IMR-90 (cell line): ENCODE measurements at places on chromosomes 7 and 10.

- no peak for DNase-seq
These were observed 128.7 kb upstream of the UNC5B start for GRCh38 chr10:71083716-71083975.

- peak; percentile 97 for DNase-seq
These were observed 59.1 kb downstream of the ZNF365 start for GRCh38 chr10:62433181-62433692.

DNA sequence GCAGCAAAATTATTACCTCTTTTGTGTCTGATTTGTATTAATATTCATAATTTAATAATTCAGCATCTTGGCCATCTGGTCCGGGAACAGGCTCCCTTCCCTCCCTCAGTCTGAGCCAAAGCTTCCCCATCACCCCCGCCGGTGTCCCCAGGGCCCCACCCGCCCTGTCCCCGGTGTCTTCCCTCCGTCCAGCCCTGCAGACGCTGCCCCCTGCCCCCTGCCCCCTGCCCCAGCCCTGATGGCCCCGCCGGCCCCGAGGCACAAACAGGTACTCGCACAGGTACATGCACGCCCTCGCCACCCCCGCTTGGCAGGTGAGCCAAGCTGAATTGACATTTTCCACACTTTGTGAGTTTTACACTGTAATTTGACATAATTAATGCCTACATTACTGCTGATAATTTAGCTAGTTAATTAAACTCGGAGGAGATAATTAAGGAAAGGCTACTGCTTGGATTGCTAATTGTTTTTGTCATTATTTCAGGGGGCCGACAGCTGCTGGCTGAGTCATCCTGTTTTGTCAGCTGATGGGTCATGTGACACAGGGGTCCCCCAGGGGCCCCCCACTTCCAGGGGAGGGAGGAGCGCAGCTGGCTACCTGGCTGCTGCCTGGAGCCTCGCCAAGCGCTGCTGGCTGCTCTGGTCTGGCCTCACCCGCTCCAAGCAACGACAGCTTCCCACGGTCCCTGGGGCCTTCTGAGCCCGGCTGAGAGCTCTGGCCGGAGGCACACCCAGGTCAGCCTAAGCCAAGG lies 36.6 kb downstream of the MICALL2 start:
- DNase-seq, result no peak

DNA sequence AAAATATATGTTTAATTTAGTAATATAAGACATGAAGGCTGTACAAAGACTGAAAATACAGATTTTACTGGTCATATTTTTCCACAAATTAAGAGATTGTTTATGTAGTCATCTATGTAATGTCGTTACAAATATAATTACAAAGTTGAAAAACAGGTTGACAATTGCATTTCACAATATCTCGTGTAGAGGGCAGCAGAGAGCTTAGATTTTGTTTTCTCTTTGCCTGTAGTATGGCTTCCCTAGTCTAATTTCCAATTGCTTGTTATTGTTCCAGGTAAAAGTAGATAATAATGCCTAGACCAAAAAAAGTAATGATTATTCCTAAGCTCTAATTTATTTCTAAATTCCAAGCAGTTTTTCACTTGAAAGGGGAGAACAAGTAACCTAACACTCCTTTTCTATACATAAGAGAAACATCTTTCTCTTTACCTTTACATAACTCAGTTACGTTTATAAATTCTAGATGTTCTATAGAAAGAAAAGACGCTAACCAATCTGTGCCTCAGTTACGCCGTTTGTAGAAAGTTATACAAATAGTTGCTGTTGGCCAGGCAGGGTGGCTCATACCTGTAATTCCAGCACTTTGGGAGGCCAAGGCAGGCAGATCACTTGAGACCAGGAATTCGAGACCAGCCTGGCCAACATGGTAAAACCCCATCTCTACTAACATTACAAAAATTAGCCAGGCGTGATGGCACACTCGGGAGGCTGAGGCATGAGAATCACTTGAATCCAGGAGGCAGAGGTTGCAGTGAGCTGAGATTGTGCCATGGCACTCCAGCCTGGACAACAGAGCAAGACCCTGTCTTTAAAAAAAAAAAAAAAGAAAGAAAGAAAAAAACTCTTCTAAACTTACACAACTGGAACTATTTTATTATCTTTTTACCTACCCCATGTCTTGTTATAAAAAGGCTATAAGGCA lies 30.0 kb downstream of the NET1 start:
- DNase-seq, result peak; percentile 55

GRCh38 chr7:99102361-99102760 lies 41.5 kb downstream of the SMURF1 start:
- no peak for DNase-seq

DNA sequence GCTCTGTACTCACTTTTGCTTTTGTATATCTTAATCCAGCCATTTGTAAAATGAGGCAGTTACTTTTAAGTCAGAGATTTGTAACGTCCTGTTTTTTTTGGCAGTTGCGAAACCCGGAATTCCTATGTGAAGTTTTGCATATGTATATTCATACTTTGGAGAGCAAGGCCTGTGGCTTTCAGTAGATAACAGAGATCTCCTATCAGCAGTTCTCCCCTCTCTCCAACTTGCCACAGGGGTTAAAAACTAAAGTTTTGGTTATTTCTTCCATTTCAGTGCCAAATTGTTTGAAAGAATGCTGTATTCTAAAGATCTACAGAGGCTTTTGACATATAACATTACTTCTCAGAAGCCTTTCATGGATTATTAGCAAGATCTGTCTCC lies 102.4 kb downstream of the EXOC4 start:
- peak; percentile 93 for DNase-seq

DNA sequence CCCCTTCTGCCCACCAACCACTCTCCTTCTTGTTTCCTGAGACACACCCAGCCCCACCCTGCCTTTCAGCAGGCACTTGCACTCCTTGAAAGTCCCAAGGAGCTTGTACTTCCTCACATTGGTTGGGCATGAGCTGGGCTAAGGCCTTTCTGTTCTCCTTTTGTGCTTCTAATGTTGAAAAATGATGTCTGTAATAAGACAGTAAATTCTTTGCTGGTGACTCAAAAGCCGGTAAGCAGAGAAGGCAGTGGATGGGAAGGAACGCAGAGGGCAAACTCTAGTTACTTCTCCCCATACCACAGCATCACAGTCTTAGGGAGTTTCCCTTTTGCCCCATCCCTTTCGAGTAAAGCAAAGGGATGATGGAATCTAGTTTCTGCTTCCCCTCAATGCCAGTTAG lies 185.6 kb downstream of the PLXNA4 start:
- DNase-seq, result peak; percentile 12

DNA sequence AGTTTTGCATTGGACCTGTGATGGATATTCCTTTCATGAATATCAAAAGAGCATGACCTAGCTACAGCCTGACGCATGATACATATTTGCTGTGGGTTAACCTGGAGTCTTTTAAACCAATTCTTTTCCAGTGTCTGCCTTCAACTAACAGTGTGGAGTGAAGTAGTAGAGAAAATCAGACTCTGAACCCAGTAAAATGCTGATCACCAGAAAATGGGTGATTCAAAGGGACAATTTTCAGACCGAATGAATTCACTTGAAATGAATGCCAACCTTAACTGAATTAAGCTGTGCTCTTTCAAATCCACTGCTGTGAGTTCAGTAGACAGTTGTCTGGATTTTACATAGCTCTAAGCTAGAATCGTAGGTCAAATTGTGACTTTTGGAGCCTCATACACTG lies 123.0 kb downstream of the CDK14 start:
- DNase-seq, result no peak

GRCh38 chr10:93420944-93421825 lies 60.9 kb downstream of the MYOF start:
- DNase-seq, result no peak

- DNase-seq, result no peak
These were observed 13.1 kb upstream of the TLX1 start for GRCh38 chr10:101118031-101118430.

DNA sequence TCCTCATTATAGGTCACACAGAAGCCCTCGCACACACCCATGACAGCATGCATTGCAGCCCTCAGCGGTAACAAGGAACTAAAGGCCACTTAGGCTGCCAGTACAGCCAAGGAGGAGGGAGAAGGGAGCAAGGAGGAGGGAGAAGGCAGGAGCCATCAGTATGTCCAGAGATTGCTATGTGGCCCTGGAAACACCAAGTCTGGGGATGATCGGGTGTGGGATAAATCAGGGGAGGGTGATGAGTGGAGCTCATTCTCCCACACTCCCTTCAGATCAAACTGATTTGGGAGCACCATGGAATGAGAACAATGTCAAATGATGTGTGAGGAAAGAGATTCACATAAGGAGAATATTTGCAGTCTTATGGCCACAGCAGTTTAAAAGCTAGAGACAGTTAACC lies 350.9 kb downstream of the TNS3 start:
- DNase-seq, result no peak

- no peak for DNase-seq
These were observed 29.1 kb downstream of the CELF2 start for GRCh38 chr10:11046776-11047160.

DNA sequence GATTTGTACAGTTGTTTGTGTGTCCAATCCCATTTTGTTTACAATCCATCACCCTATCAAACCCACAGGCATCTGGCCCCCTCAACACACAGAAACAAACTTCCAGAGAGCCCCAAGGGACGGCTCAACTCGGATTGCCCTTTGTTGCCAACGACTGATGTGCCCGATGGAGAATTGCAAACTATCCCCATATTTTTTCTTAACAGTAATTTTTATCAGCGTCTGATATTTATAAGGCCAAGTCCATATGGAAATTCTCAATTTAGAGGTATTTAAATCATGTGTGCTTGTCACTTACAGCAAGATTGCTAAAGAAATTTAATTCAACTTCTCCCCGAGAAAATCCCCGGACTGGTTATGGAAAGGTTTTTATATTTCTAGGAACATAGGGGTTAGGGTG lies 113.9 kb upstream of the NPS start:
- no peak for DNase-seq

DNA sequence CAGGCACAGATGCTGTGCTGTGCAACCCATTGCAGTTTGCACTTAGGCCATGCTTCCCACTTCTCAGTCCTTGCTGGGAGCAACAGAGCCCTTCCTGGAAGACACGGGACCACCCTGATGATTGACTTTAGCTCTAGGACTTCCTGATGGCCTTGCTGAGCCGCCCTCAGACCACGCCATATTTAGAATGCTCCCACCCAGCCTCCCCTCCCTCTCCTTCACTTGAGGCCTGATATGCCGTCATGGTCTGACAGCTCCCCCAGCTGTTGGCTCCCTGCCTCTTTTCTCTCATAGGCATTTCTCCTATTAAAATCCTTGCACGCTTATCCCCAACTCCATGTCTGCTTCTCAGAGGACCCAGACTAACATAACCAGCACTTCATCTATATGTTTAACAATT lies 29.4 kb upstream of the GATAD1 start:
- no peak for DNase-seq

GRCh38 chr7:20223356-20223755 lies 6.2 kb upstream of the MACC1 start:
- DNase-seq, result peak; percentile 63

DNA sequence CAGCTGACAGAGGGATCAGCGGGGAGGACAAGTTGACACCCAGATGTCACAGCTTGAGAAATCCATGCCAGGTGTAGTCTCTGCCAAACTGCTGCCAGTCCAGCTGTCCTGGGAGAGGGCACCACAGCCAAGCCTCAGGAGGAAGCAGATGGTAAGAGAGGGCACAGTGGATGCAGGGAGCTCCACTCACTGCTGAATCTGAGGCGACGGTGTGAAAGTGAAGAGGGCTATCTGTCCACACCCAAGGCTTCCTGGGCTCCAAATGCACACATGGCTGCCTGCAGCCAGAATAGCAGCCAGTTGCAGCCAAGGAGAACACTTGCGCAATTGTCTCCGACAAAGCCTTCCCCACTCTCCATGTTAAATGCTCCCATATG lies 502.4 kb downstream of the GRID1 start:
- no peak for DNase-seq

DNA sequence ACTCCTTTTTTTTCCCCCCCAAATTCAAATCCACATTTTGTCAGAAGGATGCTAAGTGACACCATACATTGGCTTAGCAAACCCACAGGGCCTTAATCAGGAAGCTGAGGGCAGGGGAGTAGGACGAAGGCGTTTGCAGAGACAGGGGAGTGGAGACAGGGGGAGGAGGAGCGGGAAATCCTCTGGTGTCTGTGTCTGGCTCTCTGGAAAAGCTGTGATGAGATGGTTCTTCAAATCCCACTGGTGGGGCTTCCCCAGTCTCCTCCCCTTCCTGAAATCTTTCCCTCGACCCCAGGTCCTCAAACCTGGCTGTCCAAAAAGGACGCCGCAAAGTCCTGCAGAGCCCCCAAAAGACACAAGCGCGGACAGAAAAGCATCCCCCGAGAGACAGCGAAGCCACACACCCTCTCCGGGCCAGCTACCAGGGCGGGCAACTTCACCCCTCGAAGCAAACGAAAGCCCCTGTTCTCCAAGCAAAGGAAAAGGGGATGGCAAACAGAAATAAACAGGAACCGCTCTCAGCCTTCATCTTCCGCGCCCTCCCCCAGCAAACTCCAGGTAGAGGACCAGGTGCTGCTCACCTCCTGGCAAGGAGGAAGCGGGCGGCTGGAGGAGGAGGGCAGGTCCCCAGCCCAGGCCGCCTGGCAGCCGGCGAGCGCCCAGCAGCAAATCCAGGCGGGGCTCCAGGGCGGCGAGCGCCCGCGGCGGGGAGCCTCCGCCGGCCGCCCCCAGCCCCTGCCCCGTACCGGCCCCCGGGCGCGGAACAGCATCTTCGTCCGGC lies 520 bp downstream of the ELAPOR2 start:
- DNase-seq, result no peak

DNA sequence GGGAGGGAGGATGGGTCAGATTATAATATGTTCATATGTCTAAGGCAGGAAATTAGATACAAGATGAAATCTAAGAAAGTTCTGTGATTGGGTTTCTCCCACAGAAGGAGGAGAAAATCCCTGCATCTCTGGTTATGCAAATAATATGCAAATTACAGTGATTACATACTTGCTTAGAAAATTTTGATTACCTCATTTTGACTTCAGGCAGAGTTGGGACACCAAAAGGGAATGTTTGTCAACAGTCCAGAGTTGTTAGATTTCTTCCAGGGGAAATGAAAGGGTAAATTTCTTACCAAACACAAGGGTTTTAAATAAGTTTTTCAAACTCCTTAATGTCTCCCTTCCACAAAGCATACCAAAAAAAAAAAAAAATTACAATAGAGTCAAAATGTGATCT lies 101.4 kb upstream of the STEAP1B start:
- no peak for DNase-seq

- peak; percentile 49 for DNase-seq
These were observed 25.2 kb downstream of the OGDH start for GRCh38 chr7:44631458-44632115.

GRCh38 chr10:4194231-4194630 lies 409.2 kb upstream of the KLF6 start:
- DNase-seq, result peak; percentile 56
